ENCODE measurements at places on chromosomes 1 and 21.

DNA sequence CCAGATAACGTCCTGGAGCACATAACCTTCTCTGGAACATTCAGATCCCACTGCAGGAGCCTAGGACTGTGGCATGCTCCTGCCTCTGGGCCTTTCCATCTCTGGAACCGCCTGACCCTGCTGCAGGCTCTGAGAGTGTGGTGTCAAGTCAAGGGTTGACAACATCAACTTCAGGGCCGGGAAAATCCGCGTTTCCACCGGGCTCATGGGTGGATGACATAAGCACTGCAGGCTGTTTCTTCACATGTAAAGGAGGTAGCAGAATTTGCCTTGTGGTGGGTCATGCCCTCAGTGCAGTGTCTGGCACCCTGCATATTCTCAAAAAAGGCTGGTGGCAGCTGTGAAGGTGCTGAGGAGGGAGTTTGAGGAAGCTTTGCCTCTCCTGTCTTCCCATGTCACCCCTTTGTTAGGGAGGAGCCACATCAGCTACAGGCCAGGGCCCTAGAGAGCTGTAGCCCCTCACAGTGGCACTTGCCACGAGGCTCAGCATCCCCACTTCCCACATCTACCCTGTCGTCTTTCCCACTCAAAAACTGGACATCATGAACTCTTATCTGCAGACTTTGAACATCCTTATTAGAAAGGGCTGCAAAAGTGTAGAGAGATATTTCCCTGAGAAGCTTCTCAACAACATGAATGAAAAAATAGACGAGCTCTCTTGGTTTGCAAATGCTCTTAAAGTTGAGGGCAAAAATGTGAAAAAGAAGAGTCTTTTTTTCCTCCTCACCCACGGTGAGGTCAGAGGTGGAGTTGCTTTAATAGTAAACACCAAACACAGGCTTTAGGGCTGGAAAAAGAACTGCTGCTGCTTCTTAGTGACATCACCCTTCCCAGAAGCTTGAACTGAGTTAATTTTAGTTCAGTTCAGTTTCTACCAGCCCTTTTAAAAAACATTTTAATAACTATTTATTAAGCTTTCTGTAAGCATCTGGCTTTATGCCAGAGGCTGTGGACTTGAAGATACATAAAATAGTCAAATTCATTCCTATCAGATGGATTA is 121.3 kb downstream of the HUNK start:
- no peak overlapping the region for H3K27ac ChIP-seq
- DNase-seq: no peak
- H3K36me3 ChIP-seq: no peaks in the 10 kb centered on the region

DNA sequence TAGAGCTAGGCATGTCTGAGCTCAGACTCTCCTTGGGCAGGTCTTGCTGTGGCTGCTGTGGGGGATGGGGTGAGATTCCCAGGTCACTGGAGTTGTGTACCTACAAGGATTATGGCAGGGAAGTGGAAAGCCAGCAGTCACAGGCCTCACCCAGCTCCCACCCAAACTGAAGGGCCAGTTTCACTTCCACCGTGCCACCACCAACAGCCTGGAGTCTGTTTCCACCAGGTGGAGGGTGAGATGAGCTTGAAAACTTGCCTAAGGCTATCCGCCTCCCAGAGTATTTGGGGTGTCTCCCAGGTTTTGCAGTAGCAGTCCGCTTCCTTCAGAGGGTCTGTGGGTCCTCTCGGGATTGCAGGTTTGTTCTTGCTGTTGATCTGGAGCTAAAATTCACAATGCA is 327.7 kb downstream of the PTPRC start:
- no peak overlapping the region for H3K27ac ChIP-seq
- no peaks in the 10 kb centered on the region for H3K4me1 ChIP-seq
- H3K36me3 ChIP-seq: no peaks in the 10 kb centered on the region
- no peak for DNase-seq

- H3K4me1 ChIP-seq: no peaks in the 10 kb centered on the region
- DNase-seq: no peak
These were observed 35.4 kb upstream of the HEATR1 start for GRCh38 chr1:236639686-236640085.

- H3K4me1 ChIP-seq: peaks cover 11% of the 10 kb centered on the region
- H3K4me3 ChIP-seq: no peak overlapping the region
- H3K36me3 ChIP-seq: no peaks in the 10 kb centered on the region
- H3K27me3 ChIP-seq: no peaks in the 10 kb centered on the region
These were observed 12.4 kb downstream of the LMNA start for GRCh38 chr1:156126630-156127534.

DNA sequence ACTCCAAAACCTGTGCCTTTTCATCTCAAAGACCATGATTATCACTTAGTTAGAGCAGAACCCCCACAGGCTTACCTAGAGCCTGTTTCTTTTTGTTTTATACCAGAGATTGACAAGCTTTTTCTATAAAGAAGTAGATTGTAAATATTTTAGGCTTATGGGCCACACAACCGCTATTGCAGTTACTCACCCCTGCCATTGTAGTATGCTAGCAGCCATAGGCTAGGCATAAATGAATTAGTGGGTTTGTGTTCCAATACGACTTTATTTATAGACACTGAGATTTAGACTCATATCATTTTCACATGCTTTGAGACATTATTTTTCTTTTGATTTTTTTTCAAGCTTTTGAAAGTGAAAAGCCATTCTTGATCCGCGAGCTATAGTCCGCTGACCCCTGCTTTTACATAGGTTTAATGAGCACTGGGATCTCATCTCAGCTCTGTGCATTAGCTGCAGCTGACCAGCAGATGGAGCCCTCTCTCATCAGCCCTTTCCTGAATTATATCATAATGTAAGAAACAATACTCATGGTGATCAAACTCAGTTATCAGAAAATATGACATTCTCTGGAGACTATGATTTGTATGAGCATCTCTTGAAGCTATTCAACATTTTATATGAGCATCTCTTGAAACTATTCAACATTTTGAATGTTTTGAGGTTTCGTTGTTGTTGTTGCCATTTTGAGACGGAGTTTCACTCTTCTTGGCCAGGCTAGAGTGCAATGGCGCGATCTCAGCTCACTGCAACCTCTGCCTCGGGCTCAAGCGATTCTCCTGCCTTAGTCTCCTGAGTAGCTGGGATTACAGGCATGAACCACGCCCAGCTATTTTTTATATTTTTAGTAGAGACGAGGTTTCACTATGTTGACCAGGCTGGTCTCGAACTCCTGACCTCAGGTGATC is 111.9 kb upstream of the L1TD1 start:
- H3K4me1 ChIP-seq: no peaks in the 10 kb centered on the region
- H3K4me3 ChIP-seq: no peak overlapping the region
- DNase-seq: no peak
- H3K36me3 ChIP-seq: peaks cover 5% of the 10 kb centered on the region

DNA sequence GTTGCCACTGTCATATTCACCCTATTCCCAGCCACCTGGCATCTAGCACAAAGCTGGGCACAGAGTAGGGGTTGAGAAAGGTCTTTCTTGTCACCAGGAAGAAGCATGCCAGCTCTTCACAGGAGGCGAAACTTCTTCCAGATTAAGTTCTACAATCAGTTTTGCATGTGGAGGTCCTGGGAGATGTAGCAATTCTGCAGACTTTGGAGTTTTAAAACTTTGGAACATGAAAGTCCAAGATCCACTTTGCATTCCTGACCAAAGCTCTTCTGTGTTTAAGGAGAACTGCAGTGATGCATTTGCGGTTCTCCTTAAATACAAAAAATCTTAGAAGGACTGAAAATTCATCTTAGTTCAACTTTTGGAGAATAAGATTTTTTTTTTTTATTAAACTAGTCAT is 258.5 kb upstream of the USP24 start:
- no peaks in the 10 kb centered on the region for H3K27me3 ChIP-seq
- H3K27ac ChIP-seq: no peak overlapping the region
- H3K4me1 ChIP-seq: no peaks in the 10 kb centered on the region
- no peaks in the 10 kb centered on the region for H3K36me3 ChIP-seq
- DNase-seq: no peak

DNA sequence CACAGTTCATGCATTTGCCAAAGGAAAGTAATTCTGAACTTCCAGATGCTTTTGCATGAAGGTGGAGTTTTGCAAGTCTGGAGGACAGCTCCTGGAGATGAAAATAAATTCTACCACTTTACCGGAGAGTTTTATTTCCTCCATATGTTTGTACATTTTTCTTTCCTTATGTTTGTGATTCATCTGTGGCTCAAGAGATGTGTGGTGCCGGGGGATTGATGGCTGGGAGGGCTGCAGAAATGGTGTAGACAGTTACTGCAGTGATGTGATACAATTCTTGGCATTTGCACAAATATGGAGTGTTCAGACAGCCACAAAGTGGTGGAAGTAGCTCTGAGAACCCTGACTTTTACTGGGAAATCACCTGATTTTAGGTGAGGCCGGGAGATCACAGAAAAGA is 58.5 kb upstream of the ASB17 start:
- no peak overlapping the region for H3K4me3 ChIP-seq
- no peaks in the 10 kb centered on the region for H3K27me3 ChIP-seq
- no peaks in the 10 kb centered on the region for H3K36me3 ChIP-seq
- H3K27ac ChIP-seq: no peak overlapping the region
- no peaks in the 10 kb centered on the region for H3K4me1 ChIP-seq

GRCh38 chr1:90821152-90821787 is 104.2 kb upstream of the BARHL2 start:
- no peaks in the 10 kb centered on the region for H3K36me3 ChIP-seq
- DNase-seq: no peak
- H3K4me1 ChIP-seq: no peaks in the 10 kb centered on the region
- H3K27me3 ChIP-seq: no peaks in the 10 kb centered on the region
- no peak overlapping the region for H3K4me3 ChIP-seq

- H3K27me3 ChIP-seq: no peaks in the 10 kb centered on the region
- no peak overlapping the region for H3K27ac ChIP-seq
- H3K4me1 ChIP-seq: peaks cover 9% of the 10 kb centered on the region
- H3K4me3 ChIP-seq: no peak overlapping the region
These were observed 20.8 kb upstream of the MACF1 start for GRCh38 chr1:39183503-39184353.

DNA sequence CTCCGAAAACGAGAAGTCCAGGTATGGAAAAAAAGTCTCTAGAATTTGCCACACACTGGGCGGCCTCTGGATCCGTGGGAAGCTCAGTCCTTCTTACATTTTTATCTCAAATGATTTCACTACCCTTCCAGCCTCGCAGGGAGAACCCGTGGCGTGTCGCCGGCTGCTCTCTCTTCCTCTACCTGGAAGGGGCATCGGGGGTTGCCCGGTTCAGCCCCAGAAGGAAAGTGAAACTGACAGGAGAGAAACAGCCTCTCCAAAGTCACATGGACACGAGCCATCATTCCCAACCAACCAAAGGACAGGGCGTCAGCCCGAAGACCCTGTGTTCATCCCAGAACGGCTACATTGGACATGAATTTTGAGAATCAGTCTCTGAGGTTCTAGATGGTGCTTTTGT is 182.5 kb downstream of the ADSS2 start:
- no peak overlapping the region for H3K27ac ChIP-seq
- H3K4me3 ChIP-seq: no peak overlapping the region
- no peaks in the 10 kb centered on the region for H3K4me1 ChIP-seq
- no peaks in the 10 kb centered on the region for H3K27me3 ChIP-seq
- DNase-seq: no peak

GRCh38 chr1:53388963-53389362 is 61.1 kb upstream of the LRP8 start:
- H3K27me3 ChIP-seq: no peaks in the 10 kb centered on the region
- no peak for DNase-seq
- H3K4me3 ChIP-seq: no peak overlapping the region
- H3K27ac ChIP-seq: no peak overlapping the region
- peaks cover 4% of the 10 kb centered on the region for H3K4me1 ChIP-seq

GRCh38 chr1:182438326-182438725 is 11.6 kb upstream of the RGSL1 start:
- DNase-seq: no peak
- no peak overlapping the region for H3K27ac ChIP-seq
- no peaks in the 10 kb centered on the region for H3K4me1 ChIP-seq
- H3K4me3 ChIP-seq: no peak overlapping the region
- H3K36me3 ChIP-seq: no peaks in the 10 kb centered on the region

- no peak overlapping the region for H3K27ac ChIP-seq
- DNase-seq: no peak
- no peaks in the 10 kb centered on the region for H3K36me3 ChIP-seq
- peaks cover 2% of the 10 kb centered on the region for H3K4me1 ChIP-seq
- no peak overlapping the region for H3K4me3 ChIP-seq
These were observed 2.2 kb downstream of the TLR5 start for GRCh38 chr1:223140611-223141405.

- H3K4me1 ChIP-seq: no peaks in the 10 kb centered on the region
- no peaks in the 10 kb centered on the region for H3K36me3 ChIP-seq
- H3K4me3 ChIP-seq: no peak overlapping the region
These were observed 217.0 kb downstream of the S1PR1 start for GRCh38 chr1:101453844-101454243.

GRCh38 chr1:94678202-94678848 is 136.8 kb upstream of the F3 start:
- H3K36me3 ChIP-seq: no peaks in the 10 kb centered on the region
- H3K27me3 ChIP-seq: no peaks in the 10 kb centered on the region
- no peak overlapping the region for H3K4me3 ChIP-seq
- H3K27ac ChIP-seq: no peak overlapping the region

DNA sequence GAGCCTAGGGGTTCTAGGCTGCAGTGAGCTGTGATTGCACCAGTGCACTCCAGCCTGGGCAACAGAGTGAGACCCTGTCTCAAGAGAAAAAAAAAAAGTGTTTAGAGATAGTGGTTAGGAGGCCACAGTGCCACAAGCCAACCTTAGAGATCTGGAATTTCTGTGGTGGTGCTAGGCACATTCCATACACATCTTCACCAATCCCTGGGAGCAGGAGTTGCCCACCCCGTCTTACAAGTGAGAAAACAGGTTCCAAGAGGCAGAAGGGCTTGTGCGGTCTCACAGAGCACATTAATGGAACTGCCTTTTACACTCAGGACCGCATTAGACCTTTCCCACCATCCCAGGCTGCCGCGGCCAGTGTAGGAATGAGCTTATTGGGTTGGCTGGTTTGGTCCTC is 93.2 kb downstream of the EPHB2 start:
- no peak overlapping the region for H3K27ac ChIP-seq
- no peak for DNase-seq
- no peaks in the 10 kb centered on the region for H3K36me3 ChIP-seq
- H3K27me3 ChIP-seq: no peaks in the 10 kb centered on the region
- H3K4me3 ChIP-seq: no peak overlapping the region

DNA sequence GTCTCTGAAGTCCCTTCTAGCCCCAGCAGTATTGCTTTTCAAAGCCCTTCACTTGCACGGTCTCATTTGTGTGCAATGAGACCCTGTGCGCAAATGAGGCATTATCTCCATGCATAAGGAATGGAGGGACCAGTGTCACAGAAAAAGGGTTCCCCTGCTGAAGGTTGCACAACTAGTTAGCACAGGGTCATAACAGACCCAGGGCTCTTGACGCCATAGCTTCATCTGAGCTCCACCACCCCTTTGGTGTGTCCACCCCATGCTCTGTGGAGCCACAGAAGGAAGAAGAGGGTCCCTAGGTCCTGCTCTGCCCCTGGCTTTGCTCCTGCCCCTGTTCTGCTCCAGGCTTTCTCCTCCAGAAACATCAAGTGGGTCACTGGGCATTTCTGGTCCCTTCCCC is 12.6 kb downstream of the SH2D2A start:
- DNase-seq: no peak
- H3K4me1 ChIP-seq: no peaks in the 10 kb centered on the region
- peaks cover 2% of the 10 kb centered on the region for H3K27me3 ChIP-seq

GRCh38 chr1:25977801-25978200 is 20.1 kb downstream of the PAFAH2 start:
- no peaks in the 10 kb centered on the region for H3K27me3 ChIP-seq
- no peaks in the 10 kb centered on the region for H3K4me1 ChIP-seq
- no peak overlapping the region for H3K4me3 ChIP-seq
- H3K36me3 ChIP-seq: peaks cover 12% of the 10 kb centered on the region

- no peak for DNase-seq
- H3K36me3 ChIP-seq: peaks cover 4% of the 10 kb centered on the region
- no peak overlapping the region for H3K4me3 ChIP-seq
These were observed 9.6 kb downstream of the RBM15 start for GRCh38 chr1:110348771-110349170.

- no peak overlapping the region for H3K4me3 ChIP-seq
- no peak overlapping the region for H3K27ac ChIP-seq
- no peaks in the 10 kb centered on the region for H3K36me3 ChIP-seq
- H3K27me3 ChIP-seq: peaks cover 11% of the 10 kb centered on the region
These were observed 27.3 kb downstream of the CDCP2 start for GRCh38 chr1:54125386-54126070.
